Activated T-helper 2 cell treated with anti-CD3 and anti-CD28 coated beads, Interferon-gamma antibody, Interleukin-2, Interleukin-4, amounts not matched to agents 10 μg/mL and 5 μg/mL and 100 μg/mL, durations not matched to agents 14 hours and 24 hours and 36 hours (primary cell): ENCODE measurements at places on chromosomes 2 and 18. TPM values are rescaled to one million over a fixed set of nuclear protein-coding genes. Genes with fewer than 3 reads are reported as not detected.

The TMBIM1 gene
- total RNA-seq: 69.6 and 73.7 TPM in 2 replicates

The FBLN7 gene
- total RNA-seq: 16.7 and 17.0 TPM in 2 replicates

The NGEF gene
- 1.7 and 2.5 TPM in 2 replicates for total RNA-seq

The CYB5A gene
- 36.8 and 37.9 TPM in 2 replicates for total RNA-seq

DNA sequence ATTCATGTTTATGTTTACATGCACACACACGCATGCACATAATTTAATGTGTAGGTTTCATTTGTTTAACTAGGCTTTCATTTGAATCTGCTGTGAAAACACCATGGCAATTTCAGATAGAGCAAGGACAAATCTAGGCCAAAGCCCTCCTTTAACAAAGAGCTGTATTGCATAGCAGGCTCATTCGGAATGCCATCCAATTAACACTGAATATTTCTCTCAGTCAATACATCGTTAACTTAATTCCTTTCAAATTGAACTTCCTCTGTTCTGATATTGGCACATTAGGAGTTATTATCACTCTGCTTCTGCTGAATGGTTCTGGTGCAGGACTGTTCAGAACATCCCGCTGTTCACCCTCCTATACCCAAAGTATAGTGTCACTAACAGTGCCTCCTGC lies 435.1 kb upstream of the CDH20 start:
- DNase-seq: no peak

DNA sequence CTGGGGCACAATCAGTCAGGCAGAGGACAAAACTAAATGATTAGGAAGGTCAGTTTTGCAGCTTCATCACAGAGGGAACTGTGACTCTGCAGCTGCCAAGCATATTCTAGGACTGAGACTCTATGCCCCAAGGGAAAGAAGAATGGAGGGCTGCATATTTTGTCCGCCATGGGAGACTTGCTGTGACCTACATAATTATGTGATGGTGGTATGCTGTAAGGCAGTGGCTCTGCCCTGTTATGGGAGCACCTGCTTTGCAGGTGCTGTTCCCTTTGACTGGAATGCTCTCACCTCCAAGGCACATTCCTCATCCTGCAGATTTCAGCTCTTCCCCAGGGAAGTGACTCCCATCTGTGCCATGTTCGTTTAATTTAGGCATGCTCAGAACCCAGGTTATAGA lies 261.9 kb upstream of the EPHA4 start:
- no peak for DNase-seq

DNA sequence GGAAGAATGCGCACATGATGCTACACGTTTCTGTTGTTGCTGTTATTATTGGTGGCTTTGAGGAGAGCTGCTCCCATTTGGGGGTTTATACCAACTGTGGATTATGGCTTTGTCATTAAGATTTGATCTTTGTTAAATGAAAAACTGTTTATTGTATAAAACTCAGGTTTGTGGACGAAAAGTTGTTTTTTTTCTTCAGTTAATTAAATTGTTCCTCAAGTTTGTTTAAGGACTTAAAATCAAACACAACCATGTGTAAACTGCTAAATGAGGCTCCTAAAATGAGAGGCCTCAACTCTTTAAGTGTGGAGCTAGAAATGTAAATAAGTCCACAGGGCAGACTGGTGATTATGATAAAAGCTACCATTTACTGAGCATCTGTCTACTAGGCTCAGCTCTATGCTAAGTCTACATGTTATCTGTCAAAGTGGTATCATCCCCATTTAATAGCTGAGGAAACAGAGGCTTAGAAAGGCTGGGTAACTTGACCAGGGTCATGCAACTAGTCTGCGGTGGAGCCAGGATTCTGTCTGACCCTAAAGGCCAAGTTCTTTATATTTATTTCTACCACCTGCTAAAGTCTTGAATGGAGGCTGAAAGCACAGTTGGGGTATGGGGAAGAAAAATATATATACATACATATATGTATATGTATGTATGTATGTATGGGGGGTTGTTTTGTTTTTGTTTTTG lies 4.1 kb downstream of the MYCN start:
- DNase-seq: no peak

- no peak for DNase-seq
Measured at GRCh38 chr2:233360771-233361176, 6.5 kb downstream of the DGKD start.

DNA sequence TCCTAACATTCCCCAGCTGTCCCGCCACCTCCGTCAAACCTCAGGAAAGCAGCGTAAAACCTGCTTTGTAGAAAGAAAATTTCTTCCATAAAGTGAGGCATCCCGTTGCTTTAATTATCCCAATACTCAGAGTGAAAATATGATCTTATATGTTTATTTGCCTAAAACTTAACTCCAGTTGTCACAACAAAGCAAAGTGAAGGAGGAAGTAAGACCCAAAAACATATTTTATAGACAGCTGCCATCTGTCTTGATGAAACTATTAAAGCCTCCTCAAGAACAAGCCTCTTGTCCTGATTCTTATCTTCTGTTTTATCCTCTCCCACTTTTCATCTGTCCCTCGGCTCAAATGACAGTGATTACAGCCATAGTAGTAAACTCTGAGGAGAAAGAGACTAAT lies 28.9 kb upstream of the LPIN2 start:
- DNase-seq: no peak

GRCh38 chr2:127118038-127118437 lies 11.1 kb upstream of the BIN1 start:
- DNase-seq: no peak

DNA sequence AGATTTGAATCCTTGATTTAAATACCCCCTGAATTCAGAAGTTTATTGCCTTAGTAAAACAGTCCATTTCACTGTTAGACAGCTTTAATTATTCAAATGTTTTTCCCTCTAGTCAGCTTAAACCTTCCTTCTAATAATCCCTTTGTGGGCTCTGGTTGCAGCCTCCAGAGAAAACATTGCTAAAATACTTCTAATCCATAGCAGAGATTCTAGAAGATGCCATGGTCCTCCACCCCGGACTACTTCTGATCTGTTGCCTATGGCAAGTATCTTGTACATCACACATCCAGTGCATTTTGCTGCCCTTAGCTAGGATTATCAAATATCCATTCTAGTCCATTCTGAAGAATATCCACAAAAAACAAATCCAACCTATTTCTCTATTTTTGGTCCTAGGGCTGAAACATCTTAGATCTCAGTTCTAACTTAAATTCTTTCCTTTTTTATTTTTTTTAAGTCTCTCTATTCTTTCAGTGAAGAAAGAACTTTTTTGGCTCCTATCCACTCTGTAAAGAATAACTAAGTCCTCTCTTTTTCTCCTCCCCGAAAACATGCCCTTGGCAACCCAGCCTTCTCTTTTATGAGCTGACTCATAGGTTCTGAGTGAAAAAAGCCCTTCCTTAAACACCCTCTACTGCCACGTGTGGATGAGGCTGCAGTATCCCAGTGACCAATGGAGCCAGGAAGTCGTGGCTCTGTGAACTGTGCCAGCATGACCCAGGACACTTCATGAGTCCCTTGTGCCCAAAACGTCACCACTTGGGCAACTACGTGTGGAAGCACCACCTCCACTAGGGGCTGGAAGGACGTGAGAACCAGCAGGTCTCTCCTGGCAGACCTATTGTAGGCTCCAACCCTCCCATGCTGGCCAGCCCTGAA lies 349.8 kb downstream of the TNS1 start:
- no peak for DNase-seq

DNA sequence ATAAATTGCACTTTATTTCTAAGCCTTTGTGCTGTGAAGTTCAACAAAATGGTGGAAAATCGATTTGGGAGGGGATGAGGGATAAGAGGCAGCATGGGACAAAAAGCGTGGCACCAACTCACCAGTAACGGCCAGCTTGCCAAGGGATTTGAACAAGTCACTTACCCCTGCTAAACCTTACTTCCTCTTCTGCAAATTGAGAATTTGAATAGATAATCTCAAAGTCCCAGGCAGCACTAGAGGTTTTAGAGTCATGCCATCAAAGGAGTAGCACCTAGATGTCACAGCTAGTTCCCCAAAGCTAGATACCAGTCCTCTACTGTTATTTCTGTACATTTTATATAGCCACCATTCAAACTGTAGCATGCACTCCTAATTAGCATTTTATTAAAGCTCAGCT lies 83.7 kb upstream of the VRK2 start:
- no peak for DNase-seq

- no peak for DNase-seq
Measured at GRCh38 chr2:200447139-200447855, 62.6 kb downstream of the KCTD18 start.

DNA sequence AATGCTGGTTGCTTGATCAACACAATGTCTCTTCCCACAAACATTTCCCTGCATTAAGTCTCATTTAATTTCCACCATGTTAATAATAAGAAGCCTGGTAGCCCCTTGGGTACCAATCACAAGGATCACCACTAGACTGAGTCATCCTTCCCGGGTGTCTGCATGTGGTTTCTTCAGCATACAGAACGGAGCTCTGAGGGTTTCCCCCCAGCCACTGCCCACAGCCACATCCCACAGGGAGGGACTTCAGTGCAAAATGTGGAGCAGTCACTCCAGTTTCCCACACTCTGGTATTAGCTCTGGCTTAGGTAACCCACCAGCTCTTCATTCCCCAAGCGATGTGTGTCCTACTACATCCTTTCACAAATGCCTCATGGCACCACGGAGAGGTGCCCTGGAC lies 42.7 kb upstream of the POLE4 start:
- DNase-seq: no peak

- DNase-seq: no peak
Measured at GRCh38 chr18:28114472-28114871, 62.5 kb downstream of the CDH2 start.
